ENCODE measurements at places on chromosomes 12 and 14.

GRCh38 chr12:71460850-71461609, 21.4 kb downstream of the LGR5 start:
- DNase-seq = no peak

DNA sequence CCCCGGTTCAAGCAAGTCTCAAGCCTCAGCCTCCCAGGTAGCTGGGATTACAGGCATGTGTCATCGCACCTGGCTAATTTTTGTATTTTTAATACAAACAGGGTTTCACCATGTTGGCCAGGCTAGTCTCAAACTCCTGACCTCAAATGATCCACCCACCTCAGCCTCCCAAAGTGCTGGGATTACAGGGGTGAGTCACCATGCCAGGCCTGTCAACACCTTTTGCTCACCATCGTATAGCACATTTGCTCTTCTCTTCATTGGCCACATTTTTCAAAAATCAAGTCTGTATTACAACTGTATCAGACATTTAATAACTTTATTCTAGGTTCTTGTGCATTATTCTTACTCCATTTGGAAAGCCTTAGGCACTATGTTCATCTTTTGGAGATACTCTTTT, 50.3 kb downstream of the BCAT1 start:
- DNase-seq = no peak

DNA sequence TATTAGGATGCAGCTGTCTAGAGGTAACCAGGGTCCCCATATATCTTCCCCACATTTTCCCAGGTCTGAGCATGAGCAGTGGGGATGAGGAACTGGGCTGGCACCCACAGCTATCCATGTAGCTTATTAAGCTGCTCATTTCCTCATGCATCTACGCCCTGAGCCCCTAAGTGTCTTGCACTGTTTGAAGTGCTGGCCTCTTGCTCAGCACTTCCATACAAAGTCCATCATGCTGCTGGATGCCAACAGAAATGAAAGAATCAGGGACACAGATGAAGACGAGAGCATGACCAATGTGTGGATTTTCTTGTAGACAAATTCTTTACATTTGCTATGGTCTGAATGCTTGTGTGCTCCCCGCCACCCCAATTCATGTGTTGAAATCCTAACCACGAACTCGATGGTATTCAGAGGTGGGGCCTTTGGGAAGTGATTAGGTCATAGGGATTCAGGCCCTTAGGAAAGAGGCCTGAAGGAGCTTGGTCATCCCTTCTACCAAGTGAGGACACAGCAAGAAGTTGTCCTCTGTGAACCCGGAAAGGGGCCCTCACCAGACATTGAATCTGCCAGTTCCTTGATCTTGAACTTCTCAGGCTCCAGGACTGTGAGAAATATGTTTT, 54.5 kb downstream of the C12orf75 start:
- no peak for DNase-seq

DNA sequence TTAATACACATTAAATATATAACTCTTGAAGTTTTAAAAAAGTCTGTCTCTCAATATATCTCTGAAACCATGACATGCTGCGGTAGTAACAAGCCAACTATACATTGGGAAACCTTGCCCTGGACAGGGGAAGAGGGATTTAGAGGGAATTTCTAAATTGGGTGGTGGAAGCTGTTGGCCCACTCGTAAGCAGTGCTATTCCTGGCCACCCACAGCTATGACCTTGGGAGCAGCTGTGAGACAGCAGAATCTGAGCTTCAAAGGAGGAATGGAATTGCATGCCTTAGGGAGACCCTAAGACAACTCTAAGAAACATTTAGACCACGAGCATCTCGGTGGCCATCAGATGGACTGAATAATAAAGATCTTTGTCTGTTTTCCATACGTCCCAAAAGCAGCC, 15.8 kb upstream of the GCH1 start:
- no peak for DNase-seq

DNA sequence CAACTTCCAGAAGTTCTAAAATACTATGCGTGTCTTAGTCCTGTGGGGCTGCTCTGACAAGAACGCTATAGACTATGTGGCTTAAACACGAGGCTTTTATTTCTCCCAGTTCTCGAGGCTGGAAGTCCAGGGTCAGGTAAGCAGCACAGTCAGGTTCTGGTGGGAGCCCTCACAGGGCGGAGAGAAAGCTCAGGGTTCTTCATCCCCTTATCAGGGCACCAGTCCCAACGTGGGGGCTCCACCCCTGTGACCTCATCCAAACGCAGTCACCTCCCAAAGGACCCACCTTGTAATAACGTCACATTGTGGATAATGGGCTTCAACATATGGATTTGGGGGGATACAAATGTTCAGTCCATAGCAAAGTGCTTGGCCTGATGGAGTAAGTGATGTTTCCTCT, 37.1 kb upstream of the TC2N start:
- no peak for DNase-seq
